ENCODE measurements at places on chromosomes 11 and 22.

DNA sequence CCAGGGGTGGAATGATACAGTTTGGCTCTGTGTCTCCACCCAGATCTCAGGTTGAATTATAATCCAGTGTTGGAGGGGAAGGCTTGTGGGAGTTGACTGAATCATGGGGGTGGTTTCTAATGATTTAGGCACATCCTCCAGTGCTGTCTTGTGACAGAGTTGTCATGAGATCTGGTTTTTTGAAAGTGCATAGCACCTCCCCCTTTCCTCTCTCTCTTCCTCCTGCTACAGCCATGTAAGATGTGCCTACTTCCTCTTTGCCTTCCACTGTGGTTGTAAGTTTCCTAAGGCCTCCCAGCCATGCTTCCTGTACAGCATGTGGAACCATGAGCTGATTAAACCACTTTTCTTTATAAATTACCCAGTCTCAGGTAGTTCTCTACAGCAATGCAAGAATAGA is 45.1 kb downstream of the THAP12 start:
- no peak for DNase-seq

GRCh38 chr11:125990244-125990643 is 44.4 kb downstream of the VSIG10L2 start:
- DNase-seq, result no peak

- DNase-seq, result no peak
Measured at GRCh38 chr11:26541870-26542269, 30.2 kb downstream of the MUC15 start.

GRCh38 chr11:112831969-112832766 is 129.1 kb upstream of the NCAM1 start:
- DNase-seq, result no peak

DNA sequence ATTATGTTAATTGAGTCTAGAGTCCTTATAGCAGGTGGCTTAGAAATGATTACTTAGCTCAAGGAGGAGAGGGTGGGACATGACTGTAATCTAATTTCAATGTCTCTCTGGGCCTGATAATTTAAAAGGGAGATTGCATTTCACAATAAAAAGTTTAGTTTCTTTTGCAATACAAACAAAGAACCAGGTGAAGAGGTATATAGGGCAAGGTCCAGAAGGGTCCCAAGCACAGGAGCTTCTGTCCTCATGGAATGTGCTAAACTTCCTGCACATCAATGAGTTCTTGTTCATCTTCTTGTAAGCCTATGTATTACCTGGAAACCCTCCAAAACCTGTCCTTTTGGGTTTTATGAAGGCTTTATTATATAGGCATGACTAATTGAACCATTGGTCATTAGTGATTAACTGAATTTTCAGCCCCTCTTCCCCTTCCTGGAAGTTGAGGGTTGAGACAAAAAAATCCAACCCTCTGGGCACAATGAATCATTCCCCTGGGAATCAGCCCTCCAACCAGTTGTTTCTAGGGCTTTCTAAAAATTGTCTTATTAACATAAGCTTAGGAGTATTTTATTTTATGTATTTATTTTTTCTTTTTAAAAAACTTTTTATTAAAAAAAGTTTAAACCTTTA is 37.6 kb downstream of the MS4A2 start:
- no peak for DNase-seq

GRCh38 chr11:95850137-95850536 is 59.8 kb downstream of the CEP57 start:
- no peak for DNase-seq

GRCh38 chr11:88288560-88288959 is 49.0 kb downstream of the CTSC start:
- DNase-seq, result no peak

DNA sequence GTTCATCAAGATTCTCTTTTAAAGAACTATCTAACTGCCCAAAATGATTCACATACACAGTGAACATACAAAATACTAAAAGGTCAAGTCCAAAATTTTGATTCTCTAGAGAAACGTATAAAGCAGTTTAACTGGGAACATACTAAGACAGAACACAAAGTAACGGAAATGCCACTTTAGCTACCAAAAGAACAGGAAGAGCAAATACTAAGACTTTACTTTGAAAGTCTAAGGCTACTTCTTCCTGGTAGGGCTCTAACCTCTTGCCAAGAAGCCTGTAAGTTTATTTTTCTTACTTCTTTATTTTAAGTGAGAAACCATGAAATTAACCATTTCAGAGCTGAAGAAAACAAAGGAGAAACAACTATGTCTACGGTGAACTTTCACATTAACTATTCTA is 6.2 kb downstream of the PICALM start:
- DNase-seq, result no peak

GRCh38 chr11:93540896-93541553 is 2.2 kb downstream of the SMCO4 start:
- no peak for DNase-seq

DNA sequence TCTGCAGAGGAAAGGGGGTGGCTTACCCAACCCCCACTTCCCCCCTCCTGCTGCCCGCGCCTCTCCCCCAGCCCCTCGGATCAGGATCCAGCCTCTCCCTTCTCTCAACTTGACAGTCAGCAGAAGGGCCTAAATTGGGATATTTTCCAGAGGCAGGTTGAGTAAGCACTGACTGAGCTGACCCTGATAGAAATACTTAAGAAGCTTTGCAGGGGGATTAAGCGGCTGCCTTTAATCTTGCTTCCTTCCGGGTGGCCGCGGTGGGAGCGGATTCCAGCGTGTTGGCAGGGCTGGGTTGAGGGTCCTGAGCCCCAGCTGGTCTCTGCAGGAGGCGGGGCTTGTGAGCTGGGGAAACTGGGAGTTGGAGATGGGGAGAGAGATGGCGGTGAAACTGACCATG is 445.2 kb downstream of the NTM start:
- no peak for DNase-seq

DNA sequence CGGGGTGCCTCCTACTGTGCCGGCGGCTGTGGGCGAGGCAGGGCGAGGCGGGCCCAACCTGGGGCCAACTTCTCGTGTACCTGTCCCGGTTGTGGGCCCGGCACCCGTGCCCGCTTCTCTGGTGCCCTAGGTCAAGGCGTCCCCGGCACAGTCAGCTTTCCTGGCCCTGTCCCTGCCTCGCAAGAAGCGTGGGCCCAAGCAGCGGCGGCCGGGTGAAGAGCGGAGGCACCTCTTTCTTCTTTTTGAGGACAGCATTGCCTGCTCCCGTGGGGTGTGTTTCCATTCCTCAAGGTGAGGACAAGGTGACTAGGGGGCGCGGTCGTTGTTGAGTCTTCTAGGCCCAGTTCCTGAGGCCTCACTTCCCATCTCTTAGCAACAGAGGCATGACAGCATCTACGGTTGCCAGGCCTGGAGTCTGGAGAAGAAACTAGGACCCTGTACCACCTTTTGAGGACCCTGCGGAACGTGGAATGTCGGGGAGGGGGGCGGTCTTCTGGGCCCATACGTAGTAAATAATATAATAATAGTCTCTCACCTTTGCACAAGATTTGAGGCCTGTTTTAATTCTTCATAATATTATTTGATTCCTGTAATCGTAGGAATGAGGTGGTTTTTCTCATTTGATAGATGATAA is 418 bp downstream of the ACO2 start:
- no peak for DNase-seq

GRCh38 chr11:131977231-131977630 is 606.8 kb downstream of the NTM start:
- DNase-seq, result no peak

DNA sequence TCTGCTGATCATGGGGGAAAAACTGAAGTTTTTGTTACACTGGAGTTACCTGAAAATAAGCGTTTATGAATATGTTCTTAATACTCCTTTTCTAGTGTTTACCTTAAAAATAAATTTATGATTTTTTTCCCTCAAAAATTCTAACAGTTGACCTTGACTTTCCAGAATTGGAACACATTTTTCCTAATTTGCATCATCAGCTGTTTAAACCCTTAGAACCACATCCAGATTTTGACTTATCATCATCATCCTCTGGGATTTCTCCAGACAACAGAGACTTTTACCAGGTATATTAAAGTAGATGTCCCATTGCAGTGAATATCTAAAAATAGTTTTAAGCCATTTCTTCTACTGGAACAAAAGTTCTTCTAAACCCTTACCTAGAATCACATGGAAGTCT is 17.2 kb downstream of the TAF1D start:
- no peak for DNase-seq

DNA sequence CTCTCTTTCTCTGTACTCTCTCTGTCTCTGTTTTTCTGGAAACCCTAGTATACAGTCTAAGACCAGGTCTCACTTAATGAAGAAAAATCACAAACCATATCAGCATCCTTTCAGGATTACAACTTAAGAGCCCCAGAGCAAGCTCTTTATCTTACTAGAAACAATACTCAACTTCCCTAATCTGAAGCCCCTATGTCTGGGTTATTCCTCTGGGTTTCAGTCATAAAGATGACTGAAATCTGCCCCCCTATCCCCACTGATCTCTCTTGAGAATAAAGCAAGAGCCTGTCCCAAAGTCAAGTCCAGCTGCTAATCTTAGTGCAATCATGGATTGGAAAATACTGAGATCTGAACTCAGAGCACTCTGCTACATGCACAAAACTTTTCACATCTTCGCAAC is 53.9 kb upstream of the PICALM start:
- DNase-seq, result no peak

- no peak for DNase-seq
Measured at GRCh38 chr11:114271316-114271715, 24.9 kb upstream of the NNMT start.

DNA sequence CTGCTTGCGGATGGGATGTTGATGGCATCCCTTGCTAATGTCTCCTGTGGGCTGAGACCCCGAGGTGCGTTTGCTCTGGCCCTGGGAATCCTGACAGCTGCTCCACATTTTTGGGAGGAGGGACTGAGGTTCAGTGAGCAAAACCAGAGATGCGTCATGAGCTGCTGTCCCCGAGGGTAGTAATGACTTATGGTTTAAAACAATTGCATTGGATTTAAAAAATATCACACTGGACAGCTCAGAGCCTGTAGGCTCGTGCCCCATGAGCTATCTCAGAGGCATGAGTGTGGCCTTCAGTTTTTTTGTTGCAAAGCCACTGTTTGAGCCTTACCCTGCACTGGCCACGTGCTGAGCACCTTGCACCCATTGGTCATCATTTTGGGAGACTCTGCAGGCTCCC is 20.9 kb upstream of the PARVG start:
- no peak for DNase-seq

GRCh38 chr11:118530180-118530682 is 761 bp upstream of the TMEM25 start:
- no peak for DNase-seq

DNA sequence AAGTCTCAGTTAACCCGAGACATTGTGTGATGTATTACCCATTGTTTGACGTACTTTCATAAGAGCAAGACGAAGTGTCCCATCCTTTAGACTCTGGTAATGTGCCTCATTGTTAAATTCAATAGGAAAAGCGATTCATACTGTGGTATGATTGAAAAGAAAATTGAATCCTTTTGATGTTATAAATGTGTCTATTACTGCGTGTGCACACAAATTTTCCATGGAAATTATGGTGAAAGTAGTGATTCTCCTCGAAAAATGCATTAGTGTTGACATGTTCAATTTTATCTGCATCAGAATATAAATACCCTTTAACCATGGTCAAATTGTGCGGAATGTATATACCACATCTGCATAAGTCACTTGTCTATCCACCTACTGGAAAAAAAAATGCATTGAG is 386.8 kb downstream of the INSC start:
- DNase-seq, result no peak

DNA sequence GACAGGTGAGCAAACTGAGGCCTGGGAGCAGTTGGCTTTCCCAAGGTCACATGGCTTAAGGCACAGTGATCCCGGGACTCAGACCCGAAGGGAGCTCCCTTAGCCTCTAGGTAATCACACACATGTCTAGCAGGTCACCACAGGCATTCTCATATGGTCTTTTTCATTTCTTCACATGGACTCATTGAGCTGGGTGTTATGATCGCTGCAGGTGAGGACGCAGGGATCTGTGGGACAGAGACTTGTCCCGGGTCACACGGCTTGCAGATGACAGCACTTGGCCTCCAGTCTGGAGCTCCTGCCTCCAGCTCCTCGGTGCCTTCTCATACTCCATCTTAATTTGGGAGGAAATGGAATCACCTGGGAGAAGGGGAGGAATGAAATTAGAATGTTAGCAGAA is 23.6 kb upstream of the CACNG2 start:
- no peak for DNase-seq

GRCh38 chr11:133661846-133662245 is 129.5 kb upstream of the OPCML start:
- DNase-seq, result no peak

- no peak for DNase-seq
Measured at GRCh38 chr11:125874556-125875124, 12.8 kb upstream of the HYLS1 start.

- DNase-seq, result no peak
Measured at GRCh38 chr11:134841411-134841810, 429.4 kb upstream of the B3GAT1 start.

DNA sequence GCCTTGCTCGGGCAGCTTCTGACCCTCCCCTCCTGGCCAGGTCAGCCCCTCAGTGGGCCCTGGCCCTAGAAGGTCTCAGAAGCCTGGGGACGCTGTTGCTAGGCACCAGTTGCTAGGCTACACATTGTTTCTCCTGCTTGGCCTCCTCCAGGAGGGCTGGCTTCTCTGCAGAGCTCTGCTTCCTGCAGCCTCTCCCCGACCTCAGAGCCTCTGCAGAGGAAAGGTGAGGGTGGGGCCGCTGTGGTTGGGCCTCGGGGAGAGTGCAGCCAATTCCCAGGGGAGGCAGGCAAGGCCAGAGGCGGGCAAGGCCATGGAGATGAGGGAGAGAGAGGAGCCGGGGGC is 27.6 kb upstream of the LRRC10B start:
- DNase-seq, result no peak

DNA sequence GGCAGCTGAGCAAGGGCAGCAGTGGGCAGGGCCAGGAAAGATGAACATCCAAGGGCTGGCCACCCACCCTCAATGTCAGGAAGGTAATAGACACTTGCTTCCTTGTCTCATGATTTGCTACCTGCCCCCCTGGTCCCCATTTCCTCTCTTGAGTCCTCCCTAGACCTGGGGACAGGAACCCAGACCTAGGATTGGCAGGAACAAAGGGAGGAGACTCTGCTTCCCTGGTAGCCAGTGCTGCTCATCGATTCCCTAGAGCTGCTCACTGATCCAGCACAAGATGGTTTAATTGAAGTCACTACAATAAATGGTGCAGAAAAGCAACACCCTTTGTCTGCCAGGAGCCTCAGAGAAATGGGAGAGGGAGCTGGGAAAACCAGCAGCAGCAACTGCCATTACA is 67.8 kb upstream of the CHST1 start:
- DNase-seq, result no peak

- DNase-seq, result no peak
Measured at GRCh38 chr11:44620328-44620725, 54.9 kb downstream of the CD82 start.

DNA sequence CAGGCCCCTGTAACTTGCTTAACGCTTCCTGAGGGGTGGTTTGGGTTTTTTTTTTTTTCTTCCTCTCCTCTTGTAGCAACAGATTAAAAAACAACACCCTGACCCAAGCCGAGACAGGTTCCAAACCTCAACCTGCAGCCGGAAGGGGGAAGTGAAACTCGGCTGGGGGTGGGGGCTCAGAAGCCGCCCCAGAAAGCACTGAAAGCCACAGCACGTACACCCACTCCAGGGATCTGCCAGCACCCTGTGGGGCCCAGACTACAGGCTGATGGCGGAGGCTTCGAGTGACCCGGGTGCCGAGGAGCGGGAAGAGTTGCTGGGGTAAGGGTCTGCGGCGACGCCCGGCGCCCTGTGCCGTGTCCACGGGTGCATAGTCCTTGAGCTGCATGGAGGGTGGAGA is at the start of gene LSP1:
LSP1 (plus strand) TSS at position 208 of the 400 bp plus-strand sequence; CDS start at position 269, 61 bp downstream.
- DNase-seq, result peak; percentile 59

GRCh38 chr22:49295465-49295743 is 532.3 kb downstream of the BRD1 start:
- no peak for DNase-seq

All from stimulated activated CD4-positive, alpha-beta T cell treated with anti-CD3 and anti-CD28 coated beads, TNF-alpha, amount 100 ng/mL, for 1 hour (primary cell).